NCI-H460 (cell line): ENCODE measurements at places on chromosomes 12 and 14. TPM values are rescaled to one million over a fixed set of nuclear protein-coding genes. Genes with fewer than 3 reads are reported as not detected.

The ANAPC7 gene
- 80.5 and 87.7 TPM in 2 replicates for total RNA-seq

The KRT85 gene
- not detected in 2 replicates for total RNA-seq

The PRB2 gene
- not detected in 2 replicates for total RNA-seq

The RNASE4 gene
- total RNA-seq = 22.9 and 36.7 TPM in 2 replicates

The PNMA1 gene
- 72.9 and 78.4 TPM in 2 replicates for total RNA-seq

The KRT82 gene
- total RNA-seq = not detected in 2 replicates

The TAS2R46 gene
- 0.49 and 1.6 TPM in 2 replicates for total RNA-seq

The KERA gene
- not detected in 2 replicates for total RNA-seq

The A2ML1 gene
- total RNA-seq = not detected in 2 replicates

The GTF2A1 gene
- 28.4 and 32.0 TPM in 2 replicates for total RNA-seq

The MSI1 gene
- 0.17 TPM in 2 replicates for total RNA-seq

The PGF gene
- total RNA-seq = 0.37 and 0.92 TPM in 2 replicates

The PLBD2 gene
- total RNA-seq = 13.0 and 16.8 TPM in 2 replicates

- no peak for DNase-seq
Measured at GRCh38 chr14:82740547-82740946, 1206.9 kb upstream of the SEL1L start.

- DNase-seq = no peak
Measured at GRCh38 chr12:96436366-96437170, 36.3 kb upstream of the CDK17 start.

GRCh38 chr14:71610149-71610548, 322.1 kb upstream of the RGS6 start:
- DNase-seq = no peak

- DNase-seq = no peak
Measured at GRCh38 chr14:67485501-67486095, 2.9 kb downstream of the TMEM229B start.

GRCh38 chr14:69519204-69520100, 34.9 kb downstream of the PLEKHD1 start:
- DNase-seq = no peak

GRCh38 chr14:81435391-81436295, 35.5 kb upstream of the STON2 start:
- DNase-seq = no peak

DNA sequence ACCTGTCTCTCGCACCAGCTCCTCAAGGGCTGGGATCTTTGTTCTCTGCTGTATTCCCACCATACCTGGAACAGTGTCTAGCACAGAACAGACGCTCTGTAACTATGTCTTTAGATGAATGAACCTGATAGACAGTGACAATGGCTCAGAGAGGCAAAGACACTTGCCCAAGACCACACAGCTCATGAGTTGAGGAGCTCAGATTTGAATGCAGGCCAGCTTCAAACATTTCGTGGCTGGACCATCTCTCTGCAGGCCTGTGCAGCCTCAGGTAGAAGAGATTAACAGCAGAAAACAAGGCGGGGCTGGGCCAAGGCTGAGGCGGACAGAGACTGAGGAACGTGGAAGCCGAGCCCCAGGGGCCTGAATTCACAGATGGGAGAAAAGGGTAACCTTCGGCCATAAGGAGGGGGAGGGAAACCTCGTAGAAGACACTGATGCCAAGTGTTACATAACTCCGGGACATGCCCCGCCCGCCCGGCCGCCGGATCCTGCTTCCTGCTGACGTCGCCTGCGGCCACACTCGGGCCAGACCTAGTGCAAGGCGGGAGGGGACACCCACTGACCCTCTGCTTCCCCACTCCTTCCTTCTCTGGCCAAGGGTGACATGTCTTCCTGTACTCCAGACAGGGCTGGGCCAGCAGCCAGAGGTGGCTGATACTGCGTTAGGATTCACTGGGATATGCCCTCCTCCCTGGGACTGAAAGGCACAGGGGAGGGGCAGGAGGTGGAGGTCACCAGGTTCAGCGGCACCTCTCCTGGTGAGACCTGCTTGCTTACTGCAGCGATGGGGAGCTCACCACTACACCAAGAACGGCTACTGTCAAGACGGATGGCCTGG, 86.8 kb downstream of the RFLNA start:
- DNase-seq = peak; percentile 53

DNA sequence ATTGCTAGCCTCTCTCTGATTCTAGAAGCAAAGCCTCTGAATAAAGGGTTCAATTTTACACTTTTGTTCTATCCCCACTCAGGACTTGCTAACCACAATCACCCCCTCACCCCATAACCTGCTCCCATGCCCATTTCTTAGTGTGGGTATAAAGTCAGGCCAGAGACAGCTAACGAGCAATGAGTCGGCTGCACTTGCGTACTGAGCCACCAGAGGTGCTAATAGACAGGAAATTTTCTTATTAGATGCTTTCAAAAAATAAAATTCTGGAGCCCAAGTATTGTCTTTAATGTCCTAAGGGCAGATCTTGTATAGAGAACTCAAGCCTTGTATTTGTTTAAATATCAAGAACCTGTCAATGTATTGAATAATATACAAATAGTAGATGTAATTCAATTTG, 256.9 kb downstream of the SYT1 start:
- DNase-seq = peak; percentile 14

- DNase-seq = no peak
Measured at GRCh38 chr14:70845601-70846000, 36.3 kb upstream of the MAP3K9 start.

DNA sequence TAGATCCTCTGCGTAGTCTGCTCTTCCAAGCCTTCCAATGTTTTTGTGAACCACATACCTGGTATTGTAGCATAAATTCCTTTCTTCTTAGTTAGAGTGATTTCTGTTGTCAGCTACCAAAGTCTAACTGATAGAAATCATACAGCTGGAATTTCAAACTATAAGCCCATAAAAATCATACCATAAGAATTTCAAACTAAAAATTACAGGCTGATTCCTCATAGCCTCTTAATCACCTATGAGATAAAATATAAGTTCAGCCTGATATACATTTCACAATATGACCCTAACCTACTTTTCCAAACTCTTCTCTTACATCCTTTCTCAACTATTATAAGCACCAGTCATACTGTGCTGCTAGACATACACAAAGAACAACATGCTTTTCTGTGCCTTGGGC, 64.8 kb downstream of the PTHLH start:
- DNase-seq = no peak

GRCh38 chr12:6758506-6759095, 5.7 kb upstream of the MLF2 start:
- no peak for DNase-seq

- DNase-seq = no peak
Measured at GRCh38 chr12:57230381-57231155, 1.1 kb downstream of the SHMT2 start.

- DNase-seq = no peak
Measured at GRCh38 chr14:66081594-66082376, 404.4 kb upstream of the CCDC196 start.

- DNase-seq = peak; percentile 21
Measured at GRCh38 chr12:22100958-22101748, 55.1 kb downstream of the CMAS start.

GRCh38 chr14:105529569-105530284, 3.3 kb downstream of the TMEM121 start:
- no peak for DNase-seq

DNA sequence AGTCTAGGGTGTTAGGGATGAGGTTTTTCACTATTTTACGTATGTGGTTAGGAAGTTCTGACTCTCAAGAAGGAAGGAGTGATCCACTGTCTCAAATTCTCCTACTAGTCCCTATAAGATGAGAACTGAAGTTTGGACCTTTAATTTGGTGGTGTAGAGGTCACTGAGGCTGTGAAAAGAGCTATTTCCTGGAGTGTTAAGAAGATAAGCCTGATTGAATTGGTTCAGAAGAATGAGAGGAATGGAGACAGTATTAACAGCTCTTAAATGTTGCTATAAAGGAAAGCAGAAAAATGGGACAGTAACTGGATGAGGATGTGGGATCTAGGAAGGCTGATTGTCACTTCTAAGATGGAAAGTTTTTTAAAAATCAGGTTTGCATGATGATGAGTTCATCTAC, 57.6 kb downstream of the CNTN1 start:
- DNase-seq = no peak

GRCh38 chr14:104238424-104239184, 100.2 kb downstream of the KIF26A start:
- no peak for DNase-seq

- no peak for DNase-seq
Measured at GRCh38 chr14:75628816-75629215, 31.9 kb downstream of the ERG28 start.

GRCh38 chr14:96304956-96305355, 48.9 kb downstream of the BDKRB1 start:
- DNase-seq = no peak

- DNase-seq = no peak
Measured at GRCh38 chr12:7678744-7679143, 13.0 kb upstream of the APOBEC1 start.

DNA sequence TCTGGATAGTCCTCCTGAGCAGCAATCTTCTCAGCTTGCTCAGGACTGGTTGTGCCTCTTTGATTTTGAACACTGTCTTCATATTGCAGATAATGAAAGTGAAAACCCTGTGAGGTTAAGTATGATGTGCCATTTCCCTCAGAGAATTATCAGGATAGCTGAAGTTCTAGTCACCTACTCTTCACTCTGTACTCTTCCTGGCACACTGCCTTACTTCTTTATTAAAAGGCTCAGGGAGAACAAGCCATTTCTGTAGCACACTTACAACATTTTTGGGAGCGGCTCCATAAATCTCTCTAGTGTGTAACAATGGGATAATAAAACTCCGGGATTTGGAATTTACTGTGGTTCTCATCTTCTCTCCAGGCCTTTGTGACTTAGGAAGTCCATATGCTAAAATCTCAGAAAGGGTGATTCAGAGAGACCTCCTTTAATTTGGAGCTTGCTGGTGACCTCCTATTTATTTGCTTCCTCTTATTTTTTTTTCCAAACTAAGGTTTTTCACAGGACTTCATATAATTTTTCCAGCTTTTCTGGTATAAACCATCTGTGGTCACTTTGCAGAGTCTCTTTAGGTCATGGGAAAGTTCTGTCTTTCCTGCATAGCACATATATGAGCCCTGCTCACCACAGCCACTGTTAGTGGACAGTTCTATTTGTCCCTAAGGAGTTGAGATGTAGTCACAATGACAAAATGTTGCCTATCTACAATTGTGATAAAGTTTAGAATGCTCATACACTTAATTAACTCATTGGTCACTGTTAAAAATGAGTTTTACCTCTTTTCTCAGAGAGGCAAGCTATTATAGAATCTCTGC, 53.5 kb upstream of the LDHB start:
- DNase-seq = no peak

DNA sequence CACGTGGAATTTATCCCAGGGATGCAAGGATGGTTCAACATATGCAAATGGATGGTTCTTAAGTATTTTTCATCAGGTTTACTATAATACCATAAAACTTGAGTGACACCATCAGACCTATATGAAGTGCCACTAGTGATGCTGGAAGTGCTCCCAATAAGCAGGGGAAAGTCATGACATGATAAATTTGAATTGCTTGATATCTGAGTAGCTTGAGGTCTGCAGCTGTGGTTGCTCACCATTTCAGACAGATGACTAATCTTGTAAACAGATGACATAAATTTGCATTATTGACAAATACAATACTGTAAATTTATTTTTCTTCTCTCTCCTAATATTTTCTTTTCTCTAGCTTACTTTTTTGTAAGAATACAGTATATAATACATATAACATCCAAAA, 13.7 kb upstream of the PRPF39 start:
- DNase-seq = no peak

DNA sequence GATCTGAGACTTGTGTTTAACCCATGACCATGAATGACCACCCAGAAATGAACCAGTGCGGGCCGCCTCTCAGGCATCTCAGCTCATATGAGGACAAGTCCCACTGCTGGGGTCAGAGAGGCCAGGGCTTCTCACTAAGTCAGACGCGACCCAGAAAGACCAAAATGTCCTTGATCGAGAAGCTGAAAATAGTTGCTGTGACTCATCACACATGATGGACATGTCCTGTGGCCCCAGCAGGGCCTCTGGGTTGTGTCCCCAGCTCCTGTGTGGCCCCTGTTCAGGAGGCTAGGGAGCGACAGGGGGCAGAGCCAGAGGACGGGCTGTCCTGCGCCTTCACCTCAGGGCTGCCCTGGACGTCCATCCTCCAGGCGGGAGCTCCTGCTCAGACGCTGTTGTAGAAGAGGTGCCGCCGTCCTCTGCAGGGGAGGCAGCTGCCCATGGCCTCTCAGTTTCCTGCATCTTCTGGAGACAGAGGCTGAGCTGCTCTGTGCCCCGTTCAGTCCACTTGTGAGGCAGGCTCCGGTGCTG, 29.0 kb upstream of the FAM181A start:
- DNase-seq = no peak

DNA sequence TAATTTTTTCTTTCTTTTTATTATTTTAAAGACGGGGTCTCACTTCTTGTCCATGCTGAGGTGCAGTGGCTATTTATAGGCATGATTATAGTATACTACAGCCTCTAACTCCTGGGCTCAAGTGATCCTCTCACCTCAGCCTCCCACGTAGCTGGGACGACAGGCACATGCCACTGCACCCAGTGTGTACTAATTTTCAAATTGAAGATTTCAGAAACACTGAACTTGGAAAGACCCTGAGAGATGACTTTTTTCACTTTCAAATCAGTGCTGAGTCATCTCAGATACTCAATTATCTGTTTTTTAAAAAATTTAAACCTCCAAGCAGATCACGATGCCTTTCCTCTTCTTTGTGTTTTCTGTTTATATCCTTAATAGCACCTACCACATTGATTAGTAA, 53.7 kb upstream of the COCH start:
- no peak for DNase-seq

GRCh38 chr14:57479197-57479596, 14.5 kb downstream of the CCDC198 start:
- no peak for DNase-seq

DNA sequence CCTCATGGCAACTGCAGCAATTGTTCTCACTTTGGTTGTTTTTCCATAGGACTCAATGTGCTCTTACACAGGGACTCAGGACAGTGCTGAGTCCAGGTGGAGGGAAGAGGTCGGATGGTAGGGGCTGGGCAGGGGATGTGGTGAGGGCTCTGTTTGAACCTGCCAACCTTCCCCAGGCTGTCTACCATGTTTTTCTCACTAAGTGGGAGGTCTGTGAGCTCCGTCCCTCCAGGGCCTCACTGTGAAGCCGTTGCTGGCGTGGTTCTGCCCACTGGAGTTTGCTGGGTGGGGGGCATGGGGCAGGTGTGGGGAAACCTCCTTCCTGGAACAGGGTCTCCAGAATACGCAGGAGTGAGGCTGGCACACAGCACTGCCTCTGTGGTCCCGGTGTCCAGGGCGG, 20.7 kb upstream of the PRMT8 start:
- DNase-seq = no peak

- DNase-seq = no peak
Measured at GRCh38 chr12:13198876-13199275, 2.4 kb downstream of the EMP1 start.

DNA sequence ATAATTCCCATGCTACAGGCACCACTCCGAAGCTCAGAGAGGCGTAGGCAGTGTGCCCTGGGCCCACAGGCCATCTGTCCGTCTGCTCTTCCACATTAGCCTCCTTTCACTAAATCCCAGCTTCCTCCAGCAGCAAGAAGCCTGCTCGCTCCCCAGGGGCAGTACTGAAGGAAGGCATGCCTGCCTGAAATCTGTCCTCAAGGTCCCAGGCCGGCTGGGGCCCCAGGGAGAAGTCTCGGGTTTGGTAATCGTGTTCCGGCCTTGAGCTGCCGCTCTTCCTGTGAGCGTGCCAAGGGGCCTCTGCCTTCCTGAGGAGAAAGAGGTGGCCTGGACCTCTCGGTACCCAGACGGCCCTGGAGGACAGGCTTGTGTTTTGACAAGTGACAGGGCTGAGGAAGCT, 15.2 kb upstream of the DLK1 start:
- DNase-seq = no peak
